ENCODE measurements at places on chromosomes 7 and 10.

DNA sequence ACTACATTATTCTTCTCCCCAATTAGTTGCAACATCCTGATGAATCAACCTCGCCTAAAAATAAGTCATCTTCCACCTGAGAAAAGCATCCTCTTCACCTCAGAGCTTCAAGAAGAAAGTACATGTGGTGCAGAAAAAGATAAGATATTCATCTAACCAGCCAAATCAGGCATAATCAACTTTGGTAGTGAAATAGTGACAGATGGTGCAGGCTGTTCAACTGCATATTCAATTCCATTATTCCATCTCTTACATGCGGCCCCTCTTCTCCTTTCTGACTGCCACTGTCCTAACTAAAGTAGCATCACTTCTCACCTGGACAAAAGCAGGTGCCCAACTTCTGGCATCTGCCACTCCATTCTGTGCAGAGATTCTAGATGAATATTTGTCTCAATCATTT lies 148.4 kb upstream of the STEAP1 start:
- DNase-seq, result no peak

GRCh38 chr10:631266-631665 lies 58.2 kb downstream of the DIP2C start:
- DNase-seq, result no peak

- DNase-seq, result no peak
Observed at GRCh38 chr10:51014680-51015389, 59.5 kb upstream of the PRKG1 start.

- no peak for DNase-seq
Observed at GRCh38 chr7:72249106-72249505, 163.0 kb downstream of the CALN1 start.

DNA sequence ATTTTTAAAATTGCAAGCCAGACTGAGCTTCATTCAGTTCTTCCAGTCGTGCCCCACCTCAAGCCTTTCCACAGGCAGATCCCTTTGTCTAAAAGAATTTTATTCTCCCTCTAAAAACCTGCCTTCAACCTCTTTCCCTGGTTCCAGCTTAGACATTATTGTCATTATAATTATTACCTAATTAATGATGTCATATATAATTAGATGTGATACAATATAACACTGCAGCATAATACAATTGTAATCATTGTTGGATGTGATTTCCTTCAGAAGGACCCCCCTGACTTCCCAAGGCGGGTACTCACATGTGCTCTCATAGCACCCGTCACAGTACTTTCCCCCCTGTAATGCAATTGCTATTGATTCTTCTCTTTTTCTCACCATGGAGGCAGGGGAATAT lies 88.6 kb downstream of the GPAM start:
- no peak for DNase-seq

- DNase-seq, result peak; percentile 56
Observed at GRCh38 chr7:134016223-134016941, 110.8 kb upstream of the LRGUK start.

GRCh38 chr7:22220941-22221340 lies 136.0 kb downstream of the RAPGEF5 start:
- no peak for DNase-seq

- DNase-seq, result no peak
Observed at GRCh38 chr7:39683216-39683845, 60.0 kb downstream of the RALA start.

DNA sequence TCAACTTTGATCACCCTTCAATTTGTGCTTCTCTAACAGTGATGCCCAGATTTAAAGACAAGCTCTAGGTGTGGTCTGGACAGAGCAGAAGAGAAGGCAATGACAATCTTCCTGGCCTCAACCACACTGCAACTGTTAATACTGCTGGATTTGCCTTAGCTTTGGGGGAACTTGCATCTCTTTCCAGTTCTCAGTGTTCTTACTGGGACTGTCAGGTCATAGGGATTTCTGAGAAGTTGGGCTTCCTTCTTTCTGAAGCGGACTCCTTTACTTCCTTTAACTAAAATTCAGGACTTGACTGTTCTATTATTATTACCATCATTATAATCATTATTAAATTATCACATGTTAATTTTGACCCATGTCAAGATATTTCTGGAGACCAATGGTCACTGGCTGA lies 80.8 kb downstream of the OSBPL3 start:
- DNase-seq, result no peak

DNA sequence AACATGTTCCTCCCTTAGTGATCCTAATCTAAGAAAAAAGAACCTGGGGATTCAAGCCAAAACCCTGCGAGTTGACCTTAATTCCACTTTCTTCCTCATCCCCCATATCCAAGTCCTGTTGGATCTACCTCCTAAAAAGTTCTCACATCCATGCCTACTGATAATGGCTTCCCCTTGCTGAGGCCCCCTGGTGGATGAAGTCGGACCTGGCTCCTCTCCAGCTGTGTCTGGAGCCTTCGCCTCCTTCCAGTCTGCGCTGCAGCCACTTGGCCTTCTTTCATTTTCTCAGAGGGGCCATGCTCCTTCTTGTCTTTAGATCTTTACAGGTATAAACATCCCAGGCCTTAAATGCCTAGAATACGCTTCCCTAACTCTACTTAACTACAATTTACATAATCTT lies 8.1 kb downstream of the PDE1C start:
- peak; percentile 3 for DNase-seq

DNA sequence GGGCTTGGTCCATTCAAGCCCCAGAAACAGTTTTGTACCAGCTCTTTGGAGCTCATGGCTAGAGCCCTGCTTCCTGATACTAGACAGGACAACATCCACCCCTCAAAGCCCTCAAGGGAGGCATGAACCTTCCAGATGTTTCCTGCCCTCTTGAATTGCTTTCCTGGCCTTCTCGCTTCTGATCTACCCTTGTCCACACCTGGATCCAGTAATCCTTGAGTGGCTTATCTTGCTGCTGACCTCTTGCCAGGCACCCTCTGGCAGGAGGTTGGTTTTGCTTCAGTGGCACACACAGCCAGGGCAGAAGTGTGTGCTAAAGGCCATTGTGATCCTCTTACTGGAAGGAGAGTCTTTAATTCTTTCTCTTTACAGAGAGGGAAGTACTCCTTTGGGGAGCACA lies 495.8 kb downstream of the PLXNA4 start:
- no peak for DNase-seq

Data from SK-N-DZ (cell line).